ENCODE measurements at places on chromosomes 7 and 10. TPM values are rescaled to one million over a fixed set of nuclear protein-coding genes. Genes with fewer than 3 reads are reported as not detected.

The MYO1G gene
- total RNA-seq: 2.8 TPM

DNA sequence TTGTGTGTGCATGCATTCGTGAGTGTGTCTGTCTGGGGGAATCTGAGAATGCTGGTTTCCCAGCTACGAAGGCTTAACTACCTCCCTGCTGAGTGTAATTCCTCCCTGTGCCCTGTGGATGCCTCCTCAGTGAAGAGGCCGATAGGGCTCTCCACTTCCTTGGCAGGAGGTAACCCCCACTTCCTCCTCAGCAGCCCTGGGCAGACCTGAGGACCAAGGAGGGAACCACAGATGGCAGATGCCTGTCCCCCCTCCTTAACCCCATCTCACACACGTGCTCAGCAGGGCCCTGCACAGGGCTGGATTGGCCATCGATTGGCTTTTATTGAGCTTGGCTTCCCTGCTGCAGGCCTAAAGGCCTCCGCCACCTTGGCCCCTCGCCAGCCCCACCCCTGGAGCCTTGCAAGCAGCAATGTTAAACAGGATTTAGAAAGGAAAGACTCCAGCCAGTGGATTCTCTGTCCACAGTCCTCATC is 45.6 kb upstream of the LRRC4 start:
- no peak overlapping the region for H3K4me3 ChIP-seq
- no peaks in the 10 kb centered on the region for H3K27me3 ChIP-seq

The XRCC2 gene
- total RNA-seq: 1.6 TPM

DNA sequence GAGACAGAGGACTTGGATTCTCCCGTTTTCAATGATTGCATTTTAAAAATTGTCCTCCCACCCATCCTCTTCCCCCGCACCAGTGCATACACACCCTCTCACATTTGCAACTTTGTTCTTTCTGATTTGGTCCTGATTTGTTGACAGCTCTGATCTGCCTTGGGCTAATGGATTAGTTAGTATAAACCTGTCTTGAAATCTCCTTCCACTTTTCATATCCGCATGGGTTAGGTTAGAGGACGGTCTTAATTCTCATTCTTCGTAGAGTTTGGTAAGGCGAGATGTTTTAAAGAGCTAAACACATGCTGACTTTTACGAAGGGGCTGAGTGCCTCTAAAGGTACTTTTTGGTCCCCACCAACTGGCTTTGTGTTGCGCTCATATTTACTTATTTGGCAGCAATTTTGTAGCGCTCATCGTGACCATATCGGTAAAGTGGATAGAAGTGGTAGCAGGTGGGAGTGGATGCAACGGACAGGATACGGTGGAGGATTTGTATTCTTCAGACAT is 1.1 kb downstream of the AHR start:
- no peaks in the 10 kb centered on the region for H3K27me3 ChIP-seq
- no peaks in the 10 kb centered on the region for H3K36me3 ChIP-seq
- peaks cover 7% of the 10 kb centered on the region for H3K4me1 ChIP-seq
- no peak for DNase-seq
- H3K27ac ChIP-seq: peak overlapping the region; percentile 94
- H3K4me3 ChIP-seq: peak overlapping the region; percentile 49

The TMEM236 gene
- total RNA-seq: 0.67 TPM

DNA sequence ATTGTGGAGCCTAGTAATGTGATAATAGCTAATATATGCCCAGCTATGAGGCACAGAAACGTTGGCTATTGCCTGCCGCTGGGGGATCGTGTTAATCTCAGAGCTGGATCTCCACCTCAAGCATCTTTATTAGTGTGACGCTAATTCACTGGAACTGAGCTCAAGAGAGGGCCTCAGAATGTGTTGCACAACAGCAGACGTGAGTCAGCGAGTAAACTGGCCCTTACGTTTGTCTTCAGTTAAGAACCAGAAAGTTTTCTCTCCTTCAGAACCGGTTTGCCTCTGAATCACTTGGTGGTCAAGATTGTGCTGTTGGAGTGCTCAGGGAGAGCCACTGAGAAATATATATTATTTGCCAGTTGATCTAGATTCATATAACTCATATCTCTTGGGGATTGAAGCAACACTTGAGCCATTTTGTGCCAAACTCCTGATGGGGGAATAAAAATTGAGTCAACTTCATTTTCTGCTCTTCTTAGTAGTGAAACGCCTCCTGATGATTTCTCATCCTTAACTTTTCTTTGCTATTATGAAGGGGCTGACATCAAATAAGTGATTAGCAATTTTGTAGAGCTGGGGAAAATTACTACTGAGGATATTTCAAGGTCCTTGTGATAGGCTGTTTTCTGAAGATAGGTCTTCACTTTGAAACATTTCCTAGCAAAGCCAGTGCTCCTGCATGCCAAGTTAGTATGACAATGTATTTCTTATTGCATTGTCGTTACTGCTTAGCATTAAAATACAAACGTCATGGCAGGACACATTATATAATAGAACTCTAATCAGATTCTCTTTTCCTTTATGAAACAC is 22.3 kb downstream of the BZW2 start:
- no peaks in the 10 kb centered on the region for H3K36me3 ChIP-seq
- H3K27me3 ChIP-seq: no peaks in the 10 kb centered on the region
- H3K4me3 ChIP-seq: no peak overlapping the region
- H3K27ac ChIP-seq: peak overlapping the region; percentile 83
- H3K4me1 ChIP-seq: peaks cover 16% of the 10 kb centered on the region

DNA sequence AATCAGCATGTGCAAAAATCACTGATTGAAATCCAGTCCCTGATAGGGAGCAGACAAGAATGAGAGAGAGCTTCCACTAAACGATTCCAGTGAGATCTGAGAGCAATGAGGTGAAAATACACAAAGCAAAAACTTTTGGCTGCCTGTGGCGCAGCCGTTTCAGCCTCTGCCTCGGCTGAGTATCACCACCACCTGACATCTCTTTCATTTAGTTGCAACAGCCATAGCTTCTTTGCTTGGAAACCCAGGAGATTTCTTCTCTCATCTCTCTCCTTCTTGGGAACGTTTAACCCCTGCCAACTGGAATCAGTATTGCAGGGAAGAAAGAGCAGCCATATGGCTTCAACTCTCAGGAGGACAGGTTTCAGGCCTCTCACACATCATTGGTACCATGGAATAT is 237.3 kb upstream of the AGK start:
- H3K36me3 ChIP-seq: no peaks in the 10 kb centered on the region
- H3K4me3 ChIP-seq: no peak overlapping the region
- no peaks in the 10 kb centered on the region for H3K4me1 ChIP-seq
- no peak for DNase-seq
- H3K27me3 ChIP-seq: no peaks in the 10 kb centered on the region
- no peak overlapping the region for H3K27ac ChIP-seq

DNA sequence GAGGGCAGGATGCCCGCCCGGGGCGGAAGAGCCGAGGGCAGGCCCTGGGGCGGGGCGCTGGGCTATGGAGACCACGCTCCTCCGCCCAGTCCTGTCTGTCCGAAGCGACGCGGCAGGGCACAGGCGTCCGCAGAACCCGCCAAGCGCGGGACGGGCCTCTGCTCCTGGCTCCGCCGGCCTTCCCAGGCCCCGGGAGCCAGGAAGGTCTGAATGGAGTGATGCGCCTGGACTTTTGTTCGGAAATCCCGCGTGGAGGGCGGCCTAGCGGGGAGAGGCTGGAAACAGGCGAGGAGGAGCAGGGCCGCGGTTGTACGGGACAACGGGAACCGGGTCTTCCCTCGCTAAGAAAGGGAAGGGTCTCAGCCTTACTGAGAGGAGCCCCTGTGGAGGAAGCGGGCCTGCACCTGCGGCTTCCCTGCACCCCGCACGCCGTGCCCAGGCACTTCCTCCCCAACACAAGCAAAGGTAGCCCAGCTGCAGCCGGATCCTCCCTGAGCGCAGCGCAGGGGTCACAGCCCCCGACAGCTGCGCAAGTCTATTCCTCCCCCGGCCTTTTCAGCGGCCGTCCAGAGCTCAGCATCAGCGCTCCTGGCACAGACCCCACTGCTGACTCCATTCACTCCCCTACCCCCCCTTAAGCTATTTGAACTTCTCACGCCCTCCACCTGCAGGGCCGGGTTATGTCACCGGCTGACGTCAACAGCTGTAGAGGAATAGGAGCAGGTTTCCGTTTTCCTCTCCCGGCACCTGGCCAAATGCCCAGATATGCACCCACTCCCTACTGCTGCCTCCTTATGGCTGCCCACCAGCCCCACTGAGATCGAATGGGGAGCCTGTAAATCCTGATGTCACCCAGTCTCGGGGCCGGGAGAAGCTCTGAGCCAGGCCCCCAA is 143.2 kb upstream of the RET start:
- H3K27me3 ChIP-seq: peaks cover 5% of the 10 kb centered on the region
- no peak overlapping the region for H3K27ac ChIP-seq
- no peak overlapping the region for H3K4me3 ChIP-seq
- DNase-seq: peak; percentile 12
- H3K4me1 ChIP-seq: peaks cover 13% of the 10 kb centered on the region

DNA sequence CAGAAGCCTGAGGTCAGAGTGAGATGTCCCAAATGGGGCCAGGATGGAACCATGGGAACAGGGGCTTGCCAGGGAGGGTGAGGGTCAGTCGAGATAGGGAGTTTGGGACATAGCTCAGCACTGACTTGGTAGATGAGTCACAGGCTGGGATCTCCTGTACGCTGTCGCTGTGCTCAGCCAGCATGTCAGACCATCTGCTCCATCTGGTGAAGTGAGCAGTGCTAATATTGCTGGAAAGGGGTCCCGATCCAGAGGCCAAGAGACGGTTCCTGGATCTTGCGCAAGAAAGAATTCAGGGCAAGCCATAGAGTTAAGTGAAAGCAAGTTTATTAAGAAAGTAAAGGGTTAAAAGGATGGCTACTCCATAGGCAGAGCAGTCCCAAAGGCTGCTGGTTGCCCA is 505.6 kb downstream of the GALNT17 start:
- no peak for DNase-seq
- no peaks in the 10 kb centered on the region for H3K27me3 ChIP-seq
- H3K4me3 ChIP-seq: no peak overlapping the region

- no peaks in the 10 kb centered on the region for H3K4me1 ChIP-seq
- H3K4me3 ChIP-seq: no peak overlapping the region
- DNase-seq: no peak
- no peak overlapping the region for H3K27ac ChIP-seq
Measured at GRCh38 chr7:20738518-20739481, 47.9 kb downstream of the SP8 start.

- no peaks in the 10 kb centered on the region for H3K36me3 ChIP-seq
- H3K27ac ChIP-seq: no peak overlapping the region
- H3K4me3 ChIP-seq: no peak overlapping the region
- H3K4me1 ChIP-seq: no peaks in the 10 kb centered on the region
- no peak for DNase-seq
- no peaks in the 10 kb centered on the region for H3K27me3 ChIP-seq
Measured at GRCh38 chr10:26647602-26648244, 49.8 kb upstream of the PDSS1 start.

- no peak overlapping the region for H3K4me3 ChIP-seq
- no peaks in the 10 kb centered on the region for H3K4me1 ChIP-seq
- no peaks in the 10 kb centered on the region for H3K27me3 ChIP-seq
- no peak for DNase-seq
Measured at GRCh38 chr10:16297069-16297468, 139.7 kb upstream of the PTER start.

The C10orf90 gene
- 2.6 TPM for total RNA-seq

- no peaks in the 10 kb centered on the region for H3K27me3 ChIP-seq
- H3K4me3 ChIP-seq: no peak overlapping the region
- H3K4me1 ChIP-seq: no peaks in the 10 kb centered on the region
- no peak for DNase-seq
- H3K27ac ChIP-seq: no peak overlapping the region
Measured at GRCh38 chr7:30658479-30659074, 23.7 kb downstream of the CRHR2 start.

The PON1 gene
- not detected for total RNA-seq

- no peak for DNase-seq
- no peaks in the 10 kb centered on the region for H3K36me3 ChIP-seq
- H3K4me3 ChIP-seq: no peak overlapping the region
- no peak overlapping the region for H3K27ac ChIP-seq
Measured at GRCh38 chr7:136958016-136958415, 89.6 kb downstream of the CHRM2 start.

DNA sequence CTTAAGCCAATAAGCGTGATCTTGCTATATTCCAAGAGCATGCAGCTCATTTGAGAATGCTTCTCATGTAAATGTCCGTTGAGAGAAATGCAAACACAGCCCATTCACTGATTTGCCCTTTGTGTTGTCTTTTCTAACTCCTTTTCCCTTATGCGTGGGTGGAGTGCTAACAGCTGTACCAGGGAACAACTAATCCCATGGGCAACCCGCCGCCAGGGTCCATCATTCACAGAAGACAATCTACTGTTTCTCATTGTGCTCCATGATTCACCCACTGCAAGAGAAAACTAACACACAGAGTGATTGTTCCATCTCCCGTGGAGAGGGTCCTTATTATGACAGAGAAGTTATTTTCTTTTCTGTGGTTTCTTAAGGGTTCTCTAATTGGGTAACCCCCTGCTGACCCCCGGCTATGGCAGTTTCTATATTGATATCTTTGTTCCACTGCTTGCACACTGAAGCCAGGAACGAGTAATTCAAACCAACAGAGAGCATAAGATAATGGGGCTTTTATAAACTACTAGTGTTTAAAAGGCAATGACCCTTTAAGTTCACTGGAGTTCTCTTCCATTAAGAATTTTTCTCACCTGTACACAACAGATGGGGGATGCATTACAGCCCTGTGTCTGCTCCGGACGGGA is 298.7 kb downstream of the BAMBI start:
- no peak overlapping the region for H3K27ac ChIP-seq
- no peak overlapping the region for H3K4me3 ChIP-seq
- H3K27me3 ChIP-seq: no peaks in the 10 kb centered on the region
- H3K36me3 ChIP-seq: no peaks in the 10 kb centered on the region
- DNase-seq: no peak
- H3K4me1 ChIP-seq: peaks cover 3% of the 10 kb centered on the region

The SUN3 gene
- total RNA-seq: not detected

DNA sequence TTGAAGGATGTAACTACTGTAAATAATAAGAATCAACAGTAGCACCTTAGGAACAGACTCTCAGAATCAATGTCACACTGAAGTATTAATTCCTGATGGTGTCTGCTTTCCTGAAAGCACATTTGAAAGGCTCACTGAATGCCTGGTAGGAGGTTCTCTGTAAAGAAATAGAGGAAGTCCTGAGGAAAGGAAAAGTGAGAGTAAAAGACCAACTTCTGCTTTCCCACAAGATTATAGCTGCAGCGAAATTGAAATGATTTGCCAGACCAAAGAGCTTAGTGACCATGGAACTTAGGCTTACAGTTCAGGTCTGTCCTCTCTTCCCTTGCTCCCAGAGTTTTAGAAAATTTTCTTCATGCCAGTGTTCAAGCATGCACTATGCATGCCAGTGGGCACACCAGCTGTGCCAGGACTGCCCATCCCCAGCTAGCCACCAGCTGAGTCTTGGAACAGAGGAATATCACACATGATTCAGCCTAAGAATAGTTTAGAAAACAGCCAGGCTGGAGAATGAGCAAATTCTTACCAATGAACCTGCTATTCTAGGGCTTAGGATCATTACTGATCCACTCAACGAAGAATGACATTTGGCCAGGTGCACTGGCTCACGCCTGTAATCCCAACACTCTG is 123.2 kb downstream of the HERPUD2 start:
- no peaks in the 10 kb centered on the region for H3K27me3 ChIP-seq
- H3K36me3 ChIP-seq: no peaks in the 10 kb centered on the region
- H3K27ac ChIP-seq: no peak overlapping the region
- DNase-seq: no peak
- H3K4me1 ChIP-seq: no peaks in the 10 kb centered on the region

The GPR37 gene
- not detected for total RNA-seq

All from thyroid gland (tissue), 4 donors.